Karpas-422 (cell line): ENCODE measurements at places on chromosomes 5 and 9.

DNA sequence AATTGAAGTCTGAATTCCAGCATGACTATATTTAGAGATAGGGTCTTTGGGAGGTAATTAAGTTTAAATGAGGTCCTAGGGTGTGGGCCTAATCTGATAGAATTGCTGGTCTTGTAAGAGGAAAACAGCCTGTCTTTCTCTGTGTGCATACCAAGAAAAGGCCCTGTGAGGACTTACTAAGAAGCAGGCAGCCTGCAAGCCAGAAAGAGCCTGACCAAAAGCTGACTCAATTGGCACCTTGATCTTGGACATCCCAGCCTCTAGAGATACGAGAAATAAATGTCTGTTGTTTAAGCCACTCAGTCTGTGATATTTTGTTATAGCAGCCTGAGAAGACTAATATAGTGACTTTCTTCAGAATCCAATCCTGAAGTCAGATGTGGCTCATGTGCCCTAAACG lies 14.6 kb downstream of the ARL14EPL start:
- no peaks in the 10 kb centered on the region for H3K36me3 ChIP-seq
- H3K27me3 ChIP-seq, result no peaks in the 10 kb centered on the region

DNA sequence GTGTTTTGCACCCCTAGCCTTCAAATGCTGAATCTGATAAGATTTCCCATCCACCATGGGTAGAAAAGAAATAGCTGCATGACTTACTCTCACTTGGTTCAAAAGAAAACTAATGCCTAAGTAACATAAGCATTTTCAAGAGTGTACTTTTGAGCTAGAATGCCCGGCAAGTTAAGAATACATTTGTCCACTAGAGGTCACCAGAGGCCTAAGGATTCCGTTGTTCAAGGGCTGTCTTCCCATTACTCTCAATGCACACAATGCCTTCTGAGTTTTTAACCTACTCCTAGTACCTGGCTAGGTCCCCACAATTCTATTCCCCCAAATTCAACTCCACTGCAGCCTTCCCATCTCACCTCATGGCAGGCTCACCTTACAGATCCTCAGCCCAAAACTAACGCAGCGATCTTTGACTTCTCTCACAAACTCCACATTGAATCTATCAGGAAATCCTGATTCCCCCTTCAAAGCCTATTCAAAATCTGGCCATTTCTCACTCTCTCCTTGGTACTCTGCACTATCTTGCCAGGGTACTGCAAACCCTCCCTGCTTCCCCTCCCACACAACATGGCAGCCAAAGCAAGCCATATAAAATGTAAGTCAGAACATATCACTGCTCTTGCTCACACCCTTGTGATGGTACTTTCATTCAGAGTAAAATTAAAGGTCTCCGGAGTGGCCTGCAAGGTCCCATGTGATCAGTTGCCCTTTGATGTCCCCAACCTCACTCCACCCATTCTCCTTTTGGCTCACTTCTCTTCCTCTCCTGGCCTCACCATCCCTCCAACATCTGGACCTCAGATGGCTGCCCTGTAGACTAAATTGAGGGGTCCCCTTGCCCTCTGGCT lies 13.4 kb downstream of the OXCT1 start:
- DNase-seq, result peak; percentile 89
- H3K4me1 ChIP-seq, result no peaks in the 10 kb centered on the region
- no peaks in the 10 kb centered on the region for H3K27me3 ChIP-seq
- peaks cover 75% of the 10 kb centered on the region for H3K36me3 ChIP-seq
- no peak overlapping the region for H3K4me3 ChIP-seq
- no peak overlapping the region for H3K27ac ChIP-seq

DNA sequence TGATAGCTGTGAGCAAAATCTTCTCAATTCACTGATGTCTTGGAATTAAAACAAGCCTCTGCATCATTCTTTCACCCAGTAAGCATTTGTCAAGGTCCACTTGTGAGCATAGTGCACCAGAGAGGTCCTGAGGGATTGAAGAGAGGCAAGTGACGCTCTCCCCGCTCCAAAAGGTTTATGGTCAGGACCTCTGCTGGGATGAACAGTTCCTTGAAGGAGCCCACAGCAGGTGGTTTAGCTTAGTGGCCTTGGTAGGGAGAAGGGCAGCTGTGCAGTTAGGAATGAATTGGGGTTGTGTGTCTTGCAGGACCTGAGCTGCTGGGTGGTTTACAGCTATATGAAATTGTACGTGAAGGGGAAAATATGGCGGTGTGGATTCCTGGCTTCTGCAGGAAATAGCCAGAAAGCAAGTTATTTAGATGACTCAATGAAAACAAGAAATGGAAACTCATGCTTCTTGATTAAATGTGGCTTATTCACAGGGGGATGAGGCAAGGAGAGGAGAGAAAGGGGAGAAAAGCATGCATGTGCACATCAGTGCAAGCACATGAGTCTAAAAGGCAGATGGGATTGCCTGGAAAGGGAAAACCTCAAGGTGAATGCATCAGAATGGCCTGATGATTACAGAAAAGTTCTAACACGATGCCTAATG lies 42.0 kb downstream of the SUB1 start:
- no peaks in the 10 kb centered on the region for H3K36me3 ChIP-seq
- H3K4me3 ChIP-seq, result no peak overlapping the region
- no peaks in the 10 kb centered on the region for H3K27me3 ChIP-seq

DNA sequence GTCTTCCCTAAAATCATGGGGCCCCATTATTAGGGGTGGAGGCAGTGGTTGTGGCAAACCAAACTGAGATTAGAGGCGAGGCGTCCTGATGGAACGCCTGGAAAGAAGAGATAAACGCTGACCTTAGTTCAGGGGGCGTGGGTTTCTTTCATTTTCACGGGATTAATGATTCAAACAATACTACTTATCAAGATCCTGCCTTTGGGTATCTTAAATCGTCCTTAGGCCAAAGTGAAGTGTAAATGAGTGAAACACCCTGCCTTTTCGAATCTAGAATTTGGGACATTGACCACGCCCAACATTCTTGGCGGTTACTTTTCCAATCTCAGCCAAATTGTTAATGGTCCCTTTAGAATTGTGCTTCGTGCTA lies 1.0 kb upstream of the UBTD2 start:
- H3K36me3 ChIP-seq, result peaks cover under 1% of the 10 kb centered on the region; the same call in 1 of the 2 replicates
- peak overlapping the region; percentile 75 for H3K4me3 ChIP-seq
- H3K4me1 ChIP-seq, result peaks cover 29% of the 10 kb centered on the region
- no peak overlapping the region for H3K27ac ChIP-seq
- DNase-seq, result no peak

DNA sequence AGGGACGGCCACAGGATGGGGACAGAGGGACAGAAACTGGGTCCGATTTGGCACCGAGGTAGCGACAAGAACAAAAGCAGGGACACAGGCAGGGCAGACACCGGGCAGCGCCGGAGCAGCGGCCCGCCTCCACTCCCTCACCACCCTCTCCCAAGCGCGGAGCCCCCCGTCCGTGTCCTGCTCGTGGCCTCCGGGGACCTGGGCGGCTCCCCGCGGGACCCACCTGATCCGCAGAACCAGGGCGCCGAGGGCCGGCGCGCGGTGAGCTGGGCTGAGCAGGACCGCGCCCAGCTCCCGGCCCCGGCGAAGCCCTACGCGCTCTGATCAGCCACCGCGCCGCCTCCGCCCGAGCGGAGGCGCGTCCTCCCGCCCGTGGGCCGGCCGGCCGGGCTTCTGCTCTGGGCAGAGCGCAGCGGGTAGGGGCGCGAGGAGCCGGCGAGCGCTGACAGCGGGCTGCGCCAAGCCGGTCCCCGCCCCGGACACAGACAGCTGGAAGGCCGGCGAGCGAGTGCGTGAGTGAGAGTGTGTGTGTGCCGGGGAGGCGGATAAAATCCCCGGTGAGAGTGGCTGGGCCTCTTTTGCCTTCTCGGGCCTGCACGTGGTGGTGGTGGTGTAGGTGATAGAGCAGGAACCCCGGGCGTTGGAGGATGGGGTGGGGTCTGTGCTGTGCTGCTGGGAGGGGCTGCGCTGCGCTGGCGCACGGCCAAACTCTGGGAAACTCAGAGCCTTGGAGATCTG lies at the start of gene GGTA1:
GGTA1 (minus strand) TSS at position 418 of the 738 bp plus-strand sequence. CDS start 31,922 bp downstream, outside the sequence.
- no peak within 1 kb of the TSS for H3K4me3 ChIP-seq
- no peak within 1 kb of the TSS for H3K27ac ChIP-seq
- H3K36me3 ChIP-seq, result no peaks in the 10 kb centered on the region

GRCh38 chr5:141437221-141437620 lies 6.9 kb downstream of the PCDHGA12 start:
- peaks cover 8% of the 10 kb centered on the region for H3K4me1 ChIP-seq
- no peak for DNase-seq
- no peaks in the 10 kb centered on the region for H3K27me3 ChIP-seq
- H3K36me3 ChIP-seq, result peaks cover 10% of the 10 kb centered on the region
- no peak overlapping the region for H3K4me3 ChIP-seq

GRCh38 chr5:17021602-17021932 lies 85.5 kb upstream of the MYO10 start:
- no peaks in the 10 kb centered on the region for H3K36me3 ChIP-seq
- H3K27ac ChIP-seq, result no peak overlapping the region
- no peak for DNase-seq
- H3K4me3 ChIP-seq, result no peak overlapping the region

GRCh38 chr9:108467653-108468324 lies 388.0 kb downstream of the ACTL7B start:
- no peak overlapping the region for H3K27ac ChIP-seq
- no peaks in the 10 kb centered on the region for H3K4me1 ChIP-seq
- no peaks in the 10 kb centered on the region for H3K27me3 ChIP-seq
- no peak overlapping the region for H3K4me3 ChIP-seq
- DNase-seq, result no peak
- H3K36me3 ChIP-seq, result no peaks in the 10 kb centered on the region

DNA sequence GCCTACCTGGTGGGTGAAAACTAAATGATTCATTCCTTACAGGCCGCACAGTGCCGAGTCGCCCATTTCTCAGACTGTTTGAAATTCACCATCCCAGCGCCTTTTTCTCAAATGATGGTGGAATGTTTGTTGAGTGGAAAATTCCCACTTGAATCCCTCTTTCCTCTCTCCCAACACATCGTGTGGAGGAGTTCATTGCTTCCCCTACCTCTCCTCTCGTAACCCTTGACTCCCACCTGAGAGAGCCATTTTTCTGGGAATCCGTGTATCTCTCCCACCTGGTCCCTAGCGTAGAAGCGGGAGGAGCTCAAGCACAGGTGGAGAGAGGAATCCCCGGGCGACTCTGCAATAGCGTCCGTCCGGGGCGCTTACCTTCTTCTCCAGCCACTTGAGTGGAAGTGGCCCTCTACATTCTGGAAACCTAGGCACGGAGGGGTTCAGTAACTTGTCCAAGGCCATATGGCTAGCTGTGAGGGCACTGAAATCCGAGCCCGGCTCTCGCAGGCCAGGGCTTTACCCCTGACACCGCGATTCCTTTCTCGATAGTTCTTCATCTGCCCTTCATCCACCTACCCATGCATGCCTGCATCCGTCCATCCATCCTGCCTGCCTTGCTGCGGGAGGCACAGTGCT lies 683 bp downstream of the OSMR start:
- H3K4me1 ChIP-seq, result no peaks in the 10 kb centered on the region
- H3K27ac ChIP-seq, result no peak overlapping the region
- H3K4me3 ChIP-seq, result no peak overlapping the region
- no peak for DNase-seq

GRCh38 chr5:181161534-181162175 lies 14.3 kb downstream of the OR2V2 start:
- H3K4me1 ChIP-seq, result peaks cover 16% of the 10 kb centered on the region
- DNase-seq, result no peak
- H3K27ac ChIP-seq, result peak overlapping the region; percentile 51; the same call in 1 of the 2 replicates

GRCh38 chr5:149831492-149831891 lies 101.4 kb downstream of the PPARGC1B start:
- H3K27me3 ChIP-seq, result no peaks in the 10 kb centered on the region
- no peak overlapping the region for H3K4me3 ChIP-seq
- H3K4me1 ChIP-seq, result peaks cover 15% of the 10 kb centered on the region
- H3K27ac ChIP-seq, result no peak overlapping the region
- peak; percentile 55 for DNase-seq

GRCh38 chr9:70995511-70995910 lies 125.9 kb downstream of the TRPM3 start:
- H3K4me1 ChIP-seq, result no peaks in the 10 kb centered on the region
- H3K4me3 ChIP-seq, result no peak overlapping the region
- H3K36me3 ChIP-seq, result no peaks in the 10 kb centered on the region
- DNase-seq, result no peak
- no peaks in the 10 kb centered on the region for H3K27me3 ChIP-seq

DNA sequence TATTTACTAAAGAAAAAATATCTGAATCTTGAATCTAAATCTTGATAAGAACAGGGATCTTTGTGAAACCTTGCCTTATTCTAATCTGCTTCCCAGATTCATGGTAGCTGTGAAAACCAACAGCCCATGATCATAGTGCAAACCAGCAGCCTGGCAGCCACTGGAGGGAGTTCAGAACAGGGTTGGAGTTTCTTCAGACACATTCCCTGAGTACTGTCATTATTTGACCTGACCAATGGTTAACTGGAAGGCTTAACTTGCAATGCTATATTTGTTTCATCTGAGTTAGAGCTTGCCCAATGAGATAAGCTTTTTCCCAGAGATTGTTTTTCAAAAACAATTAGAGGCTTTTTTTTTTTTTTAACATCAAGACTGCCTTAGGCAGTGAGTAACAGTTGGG lies 47.8 kb downstream of the LOX start:
- no peak overlapping the region for H3K27ac ChIP-seq
- no peaks in the 10 kb centered on the region for H3K27me3 ChIP-seq
- no peaks in the 10 kb centered on the region for H3K4me1 ChIP-seq
- no peak overlapping the region for H3K4me3 ChIP-seq

GRCh38 chr9:33620738-33621439 lies 96.8 kb downstream of the ANKRD18B start:
- DNase-seq, result no peak
- no peak overlapping the region for H3K4me3 ChIP-seq

DNA sequence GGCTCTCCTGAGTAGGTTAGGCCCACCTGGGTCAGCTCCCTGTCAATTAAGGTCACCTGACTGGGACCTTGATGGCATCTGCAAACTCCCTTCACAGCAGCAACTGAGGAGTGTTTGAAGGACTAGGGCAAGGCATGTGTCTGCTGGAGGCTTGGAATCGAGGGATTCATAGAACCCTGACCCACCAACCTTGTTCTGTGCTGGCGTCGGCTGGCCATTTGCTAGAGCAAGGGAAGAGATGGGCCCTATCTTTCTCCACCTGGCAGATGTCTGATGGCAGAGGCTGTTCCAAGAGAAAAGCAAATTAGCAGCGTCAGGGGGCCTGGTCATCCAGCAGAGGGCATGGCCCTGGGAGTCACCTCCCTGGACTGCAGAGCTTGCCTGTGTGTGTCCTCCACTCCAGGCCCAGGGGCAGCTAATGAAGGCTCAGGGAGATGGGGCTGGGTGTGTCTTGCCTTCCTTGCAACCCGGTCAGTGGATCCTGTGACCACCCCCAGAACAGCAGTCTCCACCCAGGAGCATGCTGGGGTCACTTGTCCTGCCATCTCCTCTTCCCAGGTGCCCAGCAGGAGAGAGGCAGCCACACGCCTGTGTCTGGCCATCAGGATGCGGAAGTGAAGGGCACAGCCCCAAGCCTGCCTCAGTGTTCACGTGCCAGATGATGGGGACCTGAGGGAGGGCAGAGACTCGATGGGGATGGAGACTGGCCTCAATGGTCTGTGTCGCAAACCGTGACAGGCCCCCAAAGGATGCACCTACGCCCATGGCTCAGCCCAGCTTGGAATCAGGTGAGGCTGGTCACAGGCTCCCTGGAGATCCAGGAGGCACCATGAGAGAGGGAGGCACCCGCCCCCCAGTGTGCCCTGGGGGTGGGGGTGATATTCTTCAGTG lies 53.9 kb downstream of the BARX1 start:
- no peak overlapping the region for H3K4me3 ChIP-seq
- H3K27me3 ChIP-seq, result no peaks in the 10 kb centered on the region
- no peak overlapping the region for H3K27ac ChIP-seq
- DNase-seq, result no peak
- no peaks in the 10 kb centered on the region for H3K4me1 ChIP-seq
